SK-N-SH (cell line): ENCODE measurements at places on chromosomes 6 and 20.

DNA sequence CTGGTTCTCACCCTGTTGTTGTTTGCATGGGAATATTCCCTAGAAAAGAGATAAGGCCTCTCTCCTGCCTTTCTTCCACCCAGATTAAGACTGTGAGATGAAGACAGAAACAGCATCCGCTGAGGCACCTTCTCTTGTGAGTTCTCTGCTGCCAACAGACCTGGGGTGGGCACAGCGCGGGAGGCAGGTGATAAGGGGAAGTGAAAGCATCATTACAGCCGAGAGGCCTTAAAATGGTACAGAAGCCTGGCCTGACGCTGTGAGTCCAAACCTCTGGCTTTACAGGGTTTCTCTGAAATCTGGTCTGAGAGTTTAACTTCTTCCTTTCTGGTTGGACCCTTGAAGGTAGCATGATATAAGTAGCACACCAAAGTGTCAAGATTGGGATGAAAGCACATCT is 21.0 kb upstream of the IYD start:
- no peak for DNase-seq

- no peak for DNase-seq
Observed at GRCh38 chr20:44810061-44810390, 320 bp downstream of the RIMS4 start.

DNA sequence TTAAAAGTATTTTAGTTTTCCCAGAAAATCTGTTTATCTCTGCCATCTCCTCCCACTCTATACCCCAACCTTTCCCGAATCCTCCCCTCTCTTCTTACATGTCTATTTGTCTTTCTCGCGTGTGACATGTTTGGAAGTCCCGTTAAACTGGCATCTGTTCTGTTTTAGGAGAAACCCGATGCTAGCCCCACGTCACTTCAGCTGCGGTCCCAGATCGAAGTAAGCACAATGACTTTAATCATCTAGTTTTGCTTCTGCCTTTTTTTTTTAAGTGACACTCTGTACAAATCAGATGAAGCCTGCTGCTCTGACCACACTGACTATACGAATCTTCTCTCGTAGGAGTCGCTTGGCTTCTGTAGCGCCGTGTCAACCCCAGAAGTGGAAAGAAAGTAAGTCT is 97.4 kb downstream of the SASH1 start:
- no peak for DNase-seq

- no peak for DNase-seq
Observed at GRCh38 chr6:132907914-132908313, 93.5 kb downstream of the RPS12 start.

DNA sequence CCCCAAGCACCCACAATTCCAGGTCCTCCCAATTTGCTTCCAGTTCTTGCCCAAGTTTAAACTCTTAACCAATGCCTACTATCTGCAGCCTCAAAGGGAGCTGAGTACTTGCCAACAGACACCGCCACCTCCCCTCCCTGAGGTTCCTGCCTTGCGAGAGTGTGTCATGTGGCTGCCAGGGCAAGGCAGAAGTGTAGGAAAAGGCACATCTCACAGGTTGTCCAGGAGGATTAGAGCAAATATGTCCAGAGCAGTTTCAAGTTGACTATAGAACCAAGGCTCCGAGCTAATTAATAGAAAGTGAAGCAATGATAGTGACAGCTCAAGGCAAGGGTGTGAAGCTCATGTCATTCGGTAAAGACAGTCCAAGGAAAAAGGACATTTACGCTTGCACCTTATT is 127.8 kb downstream of the ATXN1 start:
- DNase-seq: no peak

- peak; percentile 75 for DNase-seq
Observed at GRCh38 chr6:136549300-136550044, 750 bp downstream of the MAP7 start.

DNA sequence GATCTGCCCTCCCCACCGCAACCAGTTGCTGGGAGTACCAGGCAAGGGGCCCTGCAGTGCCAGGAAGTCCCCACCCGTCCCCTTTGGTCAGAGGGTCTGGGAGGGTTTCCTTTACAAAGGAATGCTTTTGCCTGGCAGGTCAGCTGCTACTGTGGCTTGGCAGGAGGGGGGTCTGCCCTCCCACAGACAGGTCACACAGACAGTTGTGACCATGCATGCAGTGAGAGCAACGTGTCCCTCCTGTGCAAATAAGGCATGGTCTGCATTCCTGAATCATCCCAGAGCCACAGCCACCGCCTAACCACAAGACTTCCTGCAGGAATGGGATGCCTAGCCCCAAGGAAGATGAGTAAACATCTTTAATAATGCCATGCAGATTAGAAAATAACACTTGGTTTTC is 439 bp upstream of the F13A1 start:
- DNase-seq: no peak

DNA sequence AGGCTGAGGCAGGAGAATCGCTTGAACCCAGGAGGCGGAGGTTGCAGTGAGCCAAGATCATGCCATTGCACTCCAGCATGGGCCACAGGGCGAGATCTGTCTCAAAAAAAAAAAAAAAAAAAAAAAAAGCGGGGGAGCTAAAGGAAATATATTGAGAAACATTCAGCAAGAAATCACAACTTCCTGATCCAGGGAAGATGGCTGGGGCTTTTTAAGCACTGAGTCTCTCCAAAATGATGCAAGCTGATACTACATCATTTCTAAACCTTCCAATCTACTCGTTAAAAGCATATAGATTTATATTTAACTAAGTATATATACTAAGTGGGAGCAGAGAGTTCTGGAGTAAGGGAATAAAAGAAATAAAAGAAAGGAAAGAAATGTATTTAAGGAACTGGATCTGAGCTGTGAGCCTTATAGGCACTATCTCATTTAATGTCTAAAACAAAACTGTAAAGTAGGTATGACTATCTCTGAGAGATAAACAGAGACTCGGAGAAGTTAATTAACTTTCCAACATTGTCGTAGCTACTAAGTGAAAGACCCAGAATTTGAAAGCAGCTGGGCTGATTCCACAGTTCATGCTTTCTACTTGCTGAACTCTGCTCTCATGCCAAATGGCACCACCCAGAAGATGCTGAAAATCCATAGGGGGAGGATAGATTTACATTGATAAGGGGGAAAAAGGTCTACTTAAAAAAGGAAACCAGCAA is 215.0 kb upstream of the MARCKS start:
- no peak for DNase-seq

- peak; percentile 82 for DNase-seq
Observed at GRCh38 chr20:47150403-47151152, 205.9 kb downstream of the ZMYND8 start.

DNA sequence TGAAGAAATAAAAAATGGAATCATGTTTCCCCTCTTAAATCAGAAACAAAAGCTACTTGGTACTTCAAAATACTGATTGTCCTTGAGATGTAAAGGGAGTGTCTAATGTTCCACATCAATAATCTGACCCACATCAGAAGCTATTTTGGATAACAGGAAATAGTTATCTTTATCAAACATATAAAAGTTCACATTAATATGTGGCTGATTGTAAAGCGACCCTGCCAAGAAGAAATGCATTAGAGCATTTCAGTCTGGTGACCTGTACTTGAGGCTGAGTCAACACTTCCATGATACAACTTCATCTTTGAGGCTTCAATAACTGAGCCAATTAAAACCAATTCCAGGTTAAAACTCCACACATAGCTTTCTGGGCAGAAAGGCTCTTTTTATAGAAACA is 31.8 kb downstream of the SYNE1 start:
- no peak for DNase-seq

GRCh38 chr20:57053793-57054552 is 212.5 kb downstream of the BMP7 start:
- DNase-seq: no peak

- no peak for DNase-seq
Observed at GRCh38 chr20:34579191-34579978, 20.9 kb downstream of the MAP1LC3A start.
